Heart right ventricle (tissue), 16 donors: ENCODE measurements at places on chromosomes 2 and 18. TPM values are rescaled to one million over a fixed set of nuclear protein-coding genes. Genes with fewer than 3 reads are reported as not detected.

The SOX11 gene
- total RNA-seq: 0.38 TPM

The MSH2 gene
- 18.9 TPM for total RNA-seq

The UBE2F gene
- 61.8 TPM for total RNA-seq

The IL1RL2 gene
- total RNA-seq: not detected

The IL36RN gene
- not detected for total RNA-seq

The MC2R gene
- total RNA-seq: not detected

The NYAP2 gene
- not detected for total RNA-seq

The PROC gene
- total RNA-seq: not detected

The TMEM37 gene
- total RNA-seq: 4.1 TPM

The SP140 gene
- 0.09 TPM for total RNA-seq

The TUBB8B gene
- not detected for total RNA-seq

The ACKR3 gene
- 21.8 TPM for total RNA-seq

The AGFG1 gene
- 54.5 TPM for total RNA-seq

The UNC80 gene
- 1.3 TPM for total RNA-seq

The CPO gene
- 0.35 TPM for total RNA-seq

The ZBTB7C gene
- 1.5 TPM for total RNA-seq

The C2orf76 gene
- 8.1 TPM for total RNA-seq

The NETO1 gene
- not detected for total RNA-seq

The TSHZ1 gene
- total RNA-seq: 15.1 TPM

The ANO7 gene
- 1.8 TPM for total RNA-seq

The LHCGR gene
- not detected for total RNA-seq
